SK-N-MC (cell line): ENCODE measurements at places on chromosomes 6 and 20.

- DNase-seq, result no peak
These were observed 635.3 kb downstream of the UTRN start for GRCh38 chr6:144920391-144920961.

GRCh38 chr20:3863317-3863716 lies 16.7 kb downstream of the MAVS start:
- no peak for DNase-seq

GRCh38 chr6:99588618-99589289 lies 17.9 kb upstream of the PRDM13 start:
- DNase-seq, result peak; percentile 47

GRCh38 chr6:3504938-3505805 lies 48.3 kb upstream of the SLC22A23 start:
- no peak for DNase-seq

DNA sequence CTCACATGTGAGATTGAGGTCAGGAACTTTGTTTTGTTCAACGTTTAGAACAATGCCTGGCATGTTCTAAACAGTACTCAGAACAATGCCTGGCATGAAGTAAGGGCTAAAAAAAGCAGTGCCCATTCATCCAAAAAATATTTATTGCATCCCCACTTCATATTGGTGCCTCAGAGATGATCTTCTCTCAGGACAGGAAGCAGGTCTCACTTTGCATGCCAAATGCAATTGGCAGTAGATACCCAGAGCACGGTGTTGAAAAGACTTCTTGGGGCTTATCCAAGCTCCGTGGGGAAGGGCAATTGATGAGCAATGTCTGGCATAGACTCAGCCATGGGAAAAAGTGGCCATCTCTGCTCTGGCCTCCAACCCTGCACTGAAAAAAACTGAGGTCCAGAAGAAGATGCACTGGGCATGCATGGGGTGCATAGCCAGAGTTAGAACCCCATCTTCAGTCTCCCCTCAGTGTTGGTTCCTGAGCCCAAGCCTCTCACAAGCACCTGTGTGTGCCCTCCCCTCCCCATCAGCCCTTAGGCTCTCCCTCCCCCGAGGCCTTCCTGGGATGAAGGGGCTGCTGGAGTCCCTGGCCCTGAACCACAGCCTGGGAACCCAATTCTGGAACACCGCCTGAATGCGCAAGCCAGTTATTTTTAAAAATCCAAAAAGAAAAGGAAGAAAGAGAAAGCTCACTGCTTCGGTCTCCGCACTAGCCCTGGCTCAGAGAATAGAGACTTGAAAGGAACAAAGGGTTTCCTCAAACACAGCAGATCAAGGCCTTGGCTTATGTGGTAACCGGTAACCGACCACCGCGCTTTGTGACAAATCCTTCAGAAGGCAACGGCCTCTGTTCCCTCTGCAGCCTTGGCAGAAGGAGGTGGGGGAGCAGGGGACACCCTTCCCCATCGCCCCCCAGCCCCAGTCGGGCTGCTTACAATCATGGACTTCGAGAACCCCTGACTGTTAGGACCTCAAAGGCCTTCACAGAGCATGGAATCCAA lies 78.5 kb upstream of the SIRPA start:
- no peak for DNase-seq

DNA sequence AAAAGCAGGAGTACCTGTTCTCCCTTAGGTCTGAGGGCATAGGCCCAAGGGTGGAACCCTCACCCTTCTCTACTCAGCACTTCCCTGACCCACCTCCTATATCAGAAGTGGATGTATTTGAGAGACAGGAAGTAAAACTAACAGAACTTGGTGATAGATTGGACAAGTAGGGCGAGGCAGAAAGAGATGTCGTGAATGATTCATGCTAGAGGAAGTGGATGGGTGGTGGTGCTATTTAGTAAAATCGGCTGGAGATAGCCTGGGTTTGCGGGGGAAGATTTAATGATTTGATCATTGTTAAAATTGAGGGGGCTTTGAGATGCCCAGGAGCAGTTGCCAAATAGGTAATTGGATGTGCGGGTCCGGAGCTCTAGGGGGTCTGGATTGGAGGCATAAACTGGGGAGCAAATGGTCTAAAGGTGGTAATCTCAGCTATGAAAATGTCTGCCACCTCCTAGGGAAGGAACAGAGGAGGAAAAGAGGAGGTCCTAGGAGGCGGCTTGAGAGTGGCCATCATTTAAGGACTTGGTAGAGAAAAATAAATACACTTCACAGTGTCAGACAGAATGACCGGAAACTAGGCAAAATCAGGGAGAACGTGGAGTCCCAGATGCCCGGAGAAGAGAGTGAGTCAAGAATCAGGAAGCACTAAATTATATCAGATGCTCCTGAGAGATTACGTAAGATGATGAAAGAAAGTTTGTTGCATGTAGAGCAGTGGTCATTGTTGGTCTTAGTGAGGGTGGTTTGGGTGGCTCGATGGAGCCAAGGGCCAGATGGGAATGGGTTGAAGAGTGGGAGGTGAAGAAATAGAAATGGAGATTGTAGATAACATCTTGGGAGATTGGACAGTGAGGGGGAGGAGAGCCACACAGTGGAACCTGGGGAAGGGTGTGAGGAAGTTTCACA lies 142.0 kb downstream of the CEP57L1 start:
- no peak for DNase-seq

GRCh38 chr6:148222846-148223245 lies 119.8 kb upstream of the SASH1 start:
- no peak for DNase-seq

GRCh38 chr6:110537208-110538123 lies 61.1 kb upstream of the SLC22A16 start:
- no peak for DNase-seq

DNA sequence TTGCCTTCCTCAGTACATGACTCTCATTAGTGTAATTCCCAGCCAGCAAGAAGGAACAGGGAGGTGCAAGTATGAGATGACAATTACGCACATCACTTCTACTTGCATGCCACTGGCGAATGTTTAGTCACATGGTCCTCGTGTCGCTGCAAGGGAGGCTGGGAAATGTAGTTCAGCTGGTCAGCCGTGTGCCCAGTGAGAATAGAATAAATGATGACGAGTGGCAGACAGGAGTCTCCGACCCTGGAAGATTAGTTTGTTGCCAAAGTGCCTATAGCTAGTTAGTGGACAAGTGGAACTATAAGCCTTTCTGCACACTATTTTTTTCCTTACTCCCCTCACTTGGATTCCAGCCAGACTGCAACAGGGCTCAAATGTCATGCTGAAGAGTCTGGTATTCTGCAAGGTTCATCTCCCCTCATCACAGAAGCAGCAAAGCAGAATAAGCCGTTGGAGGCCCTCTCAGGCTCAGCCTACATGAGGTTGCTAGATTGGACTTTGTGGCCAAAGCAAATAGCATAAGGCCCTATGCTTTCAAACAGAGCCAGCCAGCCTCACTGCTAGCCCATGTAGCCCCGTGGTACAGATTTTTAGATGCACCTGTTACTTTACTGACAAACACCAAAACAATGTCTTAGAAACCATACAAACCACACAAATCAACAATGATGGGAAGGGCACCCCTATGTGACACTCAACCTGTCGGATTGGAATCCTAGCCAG lies 9.7 kb downstream of the LINC00237 start:
- no peak for DNase-seq

GRCh38 chr6:34953061-34954025 lies 64.3 kb downstream of the ANKS1A start:
- no peak for DNase-seq

GRCh38 chr6:158909938-158910337 lies 90.1 kb downstream of the RSPH3 start:
- DNase-seq, result no peak

DNA sequence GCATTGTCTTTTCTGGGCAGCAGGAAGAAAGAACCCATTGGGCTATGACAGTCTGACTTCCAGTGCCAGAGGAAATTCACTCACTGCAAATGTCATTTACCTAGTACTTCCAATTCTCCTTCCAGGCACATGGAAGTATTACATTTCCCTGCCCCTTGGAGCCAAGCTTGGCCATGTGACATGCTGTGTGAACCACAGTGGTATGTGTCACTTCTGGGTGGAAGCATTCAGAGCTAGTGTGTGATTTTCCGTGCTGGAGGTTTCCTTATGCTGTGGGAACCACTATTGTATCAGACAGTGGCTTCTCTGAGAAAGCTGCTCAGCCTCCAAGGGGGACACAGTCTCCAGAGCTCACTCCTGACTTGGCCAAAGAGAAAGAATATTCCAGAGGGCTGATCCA lies 387.6 kb downstream of the CDC5L start:
- no peak for DNase-seq

DNA sequence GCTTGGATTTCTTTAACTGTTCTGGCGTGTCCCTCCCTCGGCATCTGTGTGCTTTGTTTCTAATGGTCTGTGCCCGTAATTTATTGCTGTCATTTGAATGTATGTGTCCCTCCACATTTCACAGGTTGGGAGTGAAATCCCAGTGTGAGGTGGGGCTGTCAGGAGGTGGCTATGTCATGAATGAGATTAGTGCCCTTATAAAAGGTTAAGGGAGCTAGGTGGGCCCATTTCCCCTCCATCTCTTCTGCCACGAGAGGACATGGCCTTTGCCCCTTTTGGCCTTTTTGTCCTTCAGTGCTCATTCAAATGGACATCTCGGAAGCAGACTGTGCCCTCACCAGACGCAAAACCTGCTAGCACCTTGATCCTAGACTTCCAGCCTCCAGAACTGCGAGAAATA lies 96.3 kb downstream of the LAMP5 start:
- DNase-seq, result no peak

GRCh38 chr20:1687053-1687452 lies 29.5 kb upstream of the SIRPG start:
- no peak for DNase-seq

DNA sequence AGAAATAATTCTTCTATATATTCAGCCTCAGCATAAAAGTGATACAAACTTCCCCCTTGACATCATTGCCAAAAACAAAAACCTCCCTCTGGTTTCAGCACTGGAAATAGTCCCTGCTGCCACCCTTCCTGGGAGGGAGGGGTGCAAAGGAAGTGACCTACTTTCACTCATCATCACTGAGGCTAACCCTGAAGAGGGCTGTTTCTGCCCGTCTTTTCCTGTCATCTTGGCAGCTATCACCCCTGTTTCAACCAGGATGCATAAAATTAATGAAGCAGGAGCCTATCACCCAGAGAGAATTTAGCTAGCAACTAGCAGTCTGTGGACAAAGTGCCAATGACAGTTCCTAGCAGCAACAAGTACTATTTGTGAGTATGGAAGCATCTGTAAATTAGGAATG lies 397.8 kb downstream of the LAMA2 start:
- no peak for DNase-seq

DNA sequence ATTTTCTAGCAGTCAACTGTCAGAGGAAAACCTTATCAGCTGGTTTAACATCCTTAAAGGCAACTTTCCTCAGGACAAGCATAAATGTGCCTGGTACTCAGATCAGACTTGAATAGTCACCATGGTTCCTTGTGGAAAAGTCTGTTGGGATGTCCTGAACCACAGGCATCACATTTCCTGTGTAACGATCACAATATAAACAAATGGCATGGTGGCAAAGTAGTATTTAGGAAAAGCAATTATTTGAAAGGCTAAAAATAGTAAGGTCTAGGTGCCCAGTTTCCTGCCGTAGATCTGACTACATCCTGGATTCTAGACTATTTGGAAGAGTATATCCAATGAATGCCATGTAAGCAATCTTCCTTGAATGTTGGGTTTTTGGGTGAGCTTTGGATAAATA lies 271.9 kb upstream of the AGPAT4 start:
- DNase-seq, result no peak

- DNase-seq, result peak; percentile 57
These were observed 9.4 kb upstream of the COL9A1 start for GRCh38 chr6:70312165-70312745.

GRCh38 chr6:149211046-149211571 lies 106.4 kb upstream of the TAB2 start:
- DNase-seq, result no peak

DNA sequence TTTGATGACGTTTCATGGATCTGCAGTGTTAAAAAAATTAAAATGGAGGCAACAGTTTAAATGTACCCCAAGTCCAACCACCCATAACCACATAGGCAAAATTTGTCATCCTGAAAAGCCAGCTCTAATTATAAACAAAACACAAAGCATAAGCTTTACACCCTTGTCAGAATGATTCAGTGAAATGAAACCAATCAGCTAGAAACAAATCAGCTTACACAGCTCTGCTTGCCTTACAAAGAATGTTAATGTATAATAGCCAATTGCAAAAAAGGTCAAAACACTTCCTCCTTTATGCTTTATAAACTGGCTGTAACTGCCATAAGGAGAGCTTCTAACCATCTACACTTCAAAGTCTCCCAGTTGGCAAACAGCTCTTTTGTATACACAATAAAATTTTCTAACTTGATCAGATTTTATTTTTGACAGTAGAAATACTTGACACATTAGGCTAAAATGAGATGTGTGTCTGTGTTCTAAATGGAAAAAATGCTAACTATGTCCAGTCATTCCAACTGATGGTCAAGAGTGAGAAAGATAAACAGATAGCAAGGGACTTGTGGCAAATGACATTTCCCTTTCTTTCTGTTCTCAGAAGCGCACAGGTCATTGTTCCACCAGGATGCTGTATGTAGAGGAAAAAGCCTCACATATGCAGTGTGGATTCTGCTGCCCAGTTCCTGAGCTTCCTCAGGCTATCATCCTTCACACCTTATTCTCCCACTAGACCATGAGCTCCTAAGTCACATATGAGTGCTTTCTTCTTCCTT lies 344.3 kb upstream of the ID4 start:
- DNase-seq, result no peak

GRCh38 chr6:46289898-46290297 lies 119.1 kb upstream of the ENPP5 start:
- no peak for DNase-seq

- no peak for DNase-seq
These were observed 12.7 kb downstream of the DYNLRB1 start for GRCh38 chr20:34528921-34529297.

DNA sequence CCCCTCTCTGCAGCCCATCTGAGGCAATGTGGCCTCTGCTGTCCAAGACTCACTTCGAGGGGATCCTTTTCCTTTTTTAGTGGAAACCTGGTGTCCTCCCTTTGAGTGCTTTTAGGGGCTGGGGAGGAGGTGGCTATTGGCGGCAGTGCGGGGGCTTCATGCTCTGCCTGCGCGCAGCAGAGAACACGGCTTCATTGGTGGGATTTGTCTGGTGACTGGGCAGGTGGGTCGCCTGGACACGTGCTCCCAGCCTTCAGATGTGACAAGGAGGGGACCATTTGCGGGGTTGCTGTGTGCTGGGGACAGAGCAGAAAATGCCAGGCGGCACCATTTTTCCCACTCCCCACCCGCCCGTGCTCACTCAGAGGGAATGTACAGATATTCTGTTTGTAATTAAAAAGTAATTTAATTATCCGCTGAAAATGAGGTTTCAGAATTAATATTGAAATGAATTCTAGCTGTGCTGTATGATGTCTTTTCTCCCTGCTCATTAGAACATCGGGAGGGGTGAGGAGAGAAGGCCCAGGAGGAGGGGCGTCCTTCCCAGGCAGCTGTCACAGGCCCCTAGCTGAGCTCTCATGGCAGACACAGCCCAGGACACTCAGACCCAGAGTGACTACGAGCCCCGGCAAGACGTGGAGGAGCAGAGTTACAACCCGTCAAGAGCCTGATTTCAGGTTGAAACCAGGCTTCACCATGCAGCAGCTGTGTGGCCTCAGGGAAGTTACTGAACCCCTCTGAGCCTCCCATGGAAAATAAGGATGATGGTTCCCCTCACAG lies 417.2 kb upstream of the SULF2 start:
- no peak for DNase-seq

GRCh38 chr6:146029573-146030184 lies 817 bp downstream of the GRM1 start:
- DNase-seq, result no peak
